ENCODE measurements at places on chromosomes 7 and 10. TPM values are rescaled to one million over a fixed set of nuclear protein-coding genes. Genes with fewer than 3 reads are reported as not detected.

DNA sequence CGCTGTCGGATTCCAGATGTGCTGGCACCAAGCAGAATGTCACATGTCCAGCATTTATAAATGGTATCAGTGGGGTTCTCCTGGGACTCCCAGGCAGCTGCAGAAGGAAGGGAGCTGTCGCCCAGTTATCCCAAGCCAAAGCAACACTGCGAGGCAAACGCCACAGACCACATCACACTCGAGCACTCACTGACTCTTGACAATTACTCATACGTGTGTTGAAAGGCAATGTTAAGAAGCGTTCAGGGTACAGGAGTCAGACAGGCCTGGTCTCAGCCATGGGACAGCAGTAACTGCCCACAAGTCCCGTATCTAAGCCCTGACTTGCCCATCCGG lies 113.4 kb downstream of the DIP2C start:
- no peak for DNase-seq

CAMK2B gene
- total RNA-seq, result 1.1 TPM

STK31 gene
- 0.44 TPM for total RNA-seq

PHYHIPL gene
- total RNA-seq, result 12.0 TPM
